ENCODE measurements at places on chromosomes 5 and 9.

- no peak for DNase-seq
These were observed 350.4 kb downstream of the PDE4D start for GRCh38 chr5:59542851-59543820.

DNA sequence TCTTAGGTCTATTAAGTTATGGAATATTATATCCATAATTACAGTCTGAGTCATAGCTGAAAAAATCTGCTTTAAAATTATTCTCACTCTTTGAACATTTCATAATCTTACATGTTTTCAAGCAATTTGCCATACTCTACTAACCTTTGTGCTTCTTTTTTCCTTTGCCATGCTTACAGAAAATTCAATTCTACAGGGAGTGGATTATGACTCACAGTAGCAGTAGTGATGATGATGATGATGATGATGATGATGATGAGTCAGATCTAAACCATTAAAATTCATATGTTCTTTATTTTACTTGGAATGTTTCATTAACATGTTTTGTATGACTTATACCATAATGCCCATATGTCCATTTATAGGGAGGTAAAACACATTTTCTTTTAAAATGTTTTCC is 207.1 kb downstream of the VPS13A start:
- no peak for DNase-seq

DNA sequence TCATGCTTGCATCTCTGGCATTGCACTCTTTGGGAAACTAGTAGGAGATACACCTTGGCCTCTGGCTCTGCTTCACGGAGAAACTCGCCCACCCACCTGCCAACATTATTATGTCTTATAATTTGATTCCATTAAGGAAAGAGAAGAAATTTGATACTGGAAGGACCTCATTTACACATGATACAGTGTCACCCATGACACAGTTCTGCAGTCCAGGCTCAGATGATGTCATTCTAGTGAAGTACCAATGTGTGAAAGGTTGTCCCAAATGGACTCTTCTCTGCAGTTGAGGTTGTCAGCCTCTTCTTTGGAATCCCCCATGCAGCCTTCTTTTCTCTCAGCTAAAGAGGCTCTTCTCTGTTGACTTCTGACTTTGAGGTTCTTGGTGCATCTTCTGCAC is 329.1 kb downstream of the NTRK2 start:
- DNase-seq = no peak

GRCh38 chr9:110767559-110768063 is 99.0 kb downstream of the MUSK start:
- no peak for DNase-seq

DNA sequence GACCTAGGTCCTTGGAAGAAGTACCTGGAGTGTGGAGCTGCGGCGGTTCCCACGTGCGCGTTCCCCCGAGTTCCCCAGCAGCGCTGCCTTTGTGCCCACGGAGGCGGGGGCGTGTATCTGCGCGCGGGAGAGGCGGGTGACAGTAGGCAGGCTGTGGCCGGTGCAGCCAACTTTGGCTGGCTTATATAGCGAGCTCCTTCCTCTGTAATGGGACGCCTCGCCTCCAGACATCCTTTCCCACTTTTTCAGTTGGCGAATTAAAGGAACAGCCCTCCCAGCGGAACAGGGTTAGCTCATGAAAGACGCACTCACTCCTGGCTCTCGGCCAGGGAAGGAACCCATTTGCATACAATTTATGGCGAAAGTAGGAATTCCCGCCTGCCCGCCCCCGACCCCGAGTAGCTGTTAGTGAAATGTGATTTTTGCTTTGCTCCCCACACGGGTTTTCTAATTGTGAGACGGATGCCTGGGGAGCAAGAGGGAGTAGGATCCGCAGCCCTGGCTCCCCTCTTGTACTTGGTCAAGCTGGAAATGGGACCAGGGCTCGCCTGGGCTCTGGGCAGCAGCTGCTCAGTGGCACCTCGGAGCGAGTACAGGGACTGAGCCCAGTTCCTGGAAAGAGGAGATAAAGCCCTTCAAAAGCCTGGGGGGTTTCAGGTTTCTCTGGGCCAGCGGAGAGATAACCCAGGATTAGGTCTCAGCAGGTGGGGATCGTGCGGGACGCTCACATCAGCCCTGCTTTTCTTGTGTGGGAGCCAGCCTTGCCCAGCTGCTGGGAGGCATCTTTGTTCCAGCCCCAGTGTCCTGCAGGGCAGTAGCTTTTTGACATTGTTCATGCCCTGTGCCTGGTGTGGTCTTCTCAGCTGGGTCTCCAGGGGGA is at the start of gene TNC:
Gene TNC, minus strand, starts transcription at position 159 of the 880 bp plus-strand sequence. CDS start 27,139 bp downstream, outside the sequence.
- no peak for DNase-seq

GRCh38 chr9:32434892-32435291 is 50.4 kb downstream of the ACO1 start:
- DNase-seq = no peak

GRCh38 chr9:77291714-77292113 is 114.4 kb downstream of the VPS13A start:
- no peak for DNase-seq

DNA sequence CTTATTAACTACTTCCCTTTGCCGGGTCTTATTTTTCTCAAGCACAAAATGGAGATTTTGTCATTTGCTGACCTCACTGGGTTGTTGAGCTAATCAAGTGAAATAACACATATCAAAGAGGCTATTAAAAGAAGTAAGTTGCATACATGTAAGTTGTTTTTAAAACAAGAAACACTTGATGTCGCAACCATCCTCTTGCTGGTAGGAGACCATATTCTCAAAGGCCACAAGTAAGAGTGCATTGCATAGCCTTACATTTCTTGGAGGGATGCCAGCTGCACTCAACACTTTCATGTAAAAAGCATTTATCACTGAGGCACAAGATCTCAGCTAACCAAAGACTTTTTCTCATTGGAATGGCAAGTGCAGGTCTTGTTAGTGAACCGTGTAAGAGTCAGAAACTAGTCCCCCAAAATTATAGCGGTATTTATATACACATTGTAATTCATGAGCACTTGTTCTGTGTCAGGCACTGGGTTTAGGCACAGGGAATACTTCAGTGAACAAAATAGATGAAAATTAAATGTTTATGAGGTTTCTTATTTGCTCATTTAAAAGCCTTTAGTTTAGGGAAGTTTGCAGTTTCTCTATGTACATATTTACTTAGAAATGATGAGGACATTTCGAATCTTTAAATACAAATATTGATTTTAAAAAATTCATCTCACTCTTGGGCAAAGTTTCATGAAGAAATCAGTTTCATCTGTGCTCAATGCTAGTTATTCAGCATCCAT is 72.0 kb downstream of the ZFAND5 start:
- no peak for DNase-seq

DNA sequence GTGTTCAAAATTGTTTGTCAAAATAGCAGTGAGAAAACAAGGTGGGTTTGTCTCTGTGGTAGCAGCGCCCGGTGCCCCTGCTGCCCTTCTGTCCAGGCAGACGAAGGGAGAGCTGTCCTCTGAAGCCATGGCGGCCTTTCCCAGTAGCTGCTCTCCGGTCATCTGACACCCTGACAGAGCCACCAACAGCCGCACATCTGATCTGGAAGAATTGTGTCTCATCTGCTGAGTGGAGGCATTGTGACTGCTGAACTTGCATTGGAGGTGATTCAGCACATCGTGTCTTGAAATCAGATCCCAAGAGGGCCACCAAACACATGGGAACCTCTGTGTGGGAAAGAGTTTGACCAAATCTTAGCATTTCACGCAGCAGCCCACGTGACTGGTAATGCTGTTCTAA is 337.6 kb upstream of the IRX1 start:
- DNase-seq = peak; percentile 8

DNA sequence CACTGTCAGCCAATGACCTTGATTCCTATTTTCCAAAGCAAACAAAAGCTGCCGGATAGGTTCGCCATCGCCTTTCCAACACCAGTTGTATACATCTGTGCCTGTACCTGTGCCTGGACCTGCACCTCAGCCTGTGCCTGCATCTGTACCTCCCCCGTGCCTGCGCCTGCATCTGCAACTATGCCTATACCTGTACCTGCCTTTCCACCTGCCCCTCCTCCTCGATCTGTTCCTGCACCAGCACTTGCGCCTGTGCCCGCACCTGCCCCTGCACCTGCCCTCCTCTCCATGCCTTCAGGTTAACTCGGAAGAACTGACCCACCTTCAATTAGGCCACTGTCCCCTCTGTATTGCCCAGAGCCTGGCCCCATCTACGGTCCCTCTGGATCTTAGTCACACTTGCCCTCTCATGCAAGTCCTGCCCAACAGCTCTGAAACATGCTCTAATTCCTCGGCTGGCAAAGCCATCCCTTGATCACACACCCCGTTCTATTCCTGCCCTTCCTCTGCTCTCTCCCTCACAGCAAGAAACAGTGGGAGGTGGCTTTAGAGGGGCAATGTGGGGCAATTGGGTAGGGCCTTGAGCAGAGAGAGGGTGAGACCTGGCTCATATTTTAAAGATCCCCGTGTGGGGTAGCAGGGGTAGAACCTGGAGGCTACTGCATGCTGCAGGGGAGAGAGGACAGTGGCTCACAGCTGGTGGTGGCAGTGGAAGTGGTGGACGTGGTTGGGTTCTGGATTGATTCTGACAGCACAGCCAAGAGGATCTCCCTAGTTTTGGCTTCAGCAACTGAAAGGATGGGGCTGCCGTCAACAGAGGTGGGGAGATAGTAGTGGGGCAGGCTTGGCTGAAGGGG is 59.6 kb upstream of the PHYKPL start:
- DNase-seq = no peak

- no peak for DNase-seq
These were observed 14.1 kb upstream of the AK3 start for GRCh38 chr9:4755026-4755609.

GRCh38 chr5:168992016-168992415 is 308.9 kb downstream of the SLIT3 start:
- DNase-seq = no peak

GRCh38 chr5:170755679-170756456 is 27.7 kb upstream of the GABRP start:
- DNase-seq = no peak

GRCh38 chr5:174482607-174483024 is 241.8 kb upstream of the MSX2 start:
- no peak for DNase-seq

DNA sequence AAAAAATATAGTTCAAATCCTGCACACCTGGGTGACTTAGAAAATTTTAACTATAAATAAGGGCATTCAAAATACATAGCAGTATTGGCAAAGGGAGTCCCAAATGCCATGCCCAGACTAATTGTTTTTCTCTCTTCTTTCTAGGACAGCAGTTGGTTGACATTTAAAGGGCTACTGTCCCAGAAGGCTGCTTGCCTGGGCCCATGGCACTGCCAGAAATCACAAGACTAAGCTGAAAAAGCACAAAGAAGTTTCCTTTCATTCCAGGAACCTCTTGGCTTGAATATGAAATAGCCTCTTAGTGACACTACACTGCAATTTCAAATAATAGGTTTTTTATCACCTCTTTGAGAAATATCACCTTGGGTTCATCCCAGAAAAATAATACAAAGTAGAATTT is 388.9 kb upstream of the TRPC7 start:
- DNase-seq = no peak
